Mesothelial cell of epicardium (in vitro differentiated cells): ENCODE measurements at places on chromosomes 1 and 21. TPM values are rescaled to one million over a fixed set of nuclear protein-coding genes. Genes with fewer than 3 reads are reported as not detected.

- H3K4me3 ChIP-seq = peak overlapping the region; percentile 86
- H3K27ac ChIP-seq = peak overlapping the region; percentile 94
- no peaks in the 10 kb centered on the region for H3K36me3 ChIP-seq
- peaks cover 61% of the 10 kb centered on the region for H3K4me1 ChIP-seq
These were observed 624 bp downstream of the ARHGAP29 start for GRCh38 chr1:94236630-94237290.

DNA sequence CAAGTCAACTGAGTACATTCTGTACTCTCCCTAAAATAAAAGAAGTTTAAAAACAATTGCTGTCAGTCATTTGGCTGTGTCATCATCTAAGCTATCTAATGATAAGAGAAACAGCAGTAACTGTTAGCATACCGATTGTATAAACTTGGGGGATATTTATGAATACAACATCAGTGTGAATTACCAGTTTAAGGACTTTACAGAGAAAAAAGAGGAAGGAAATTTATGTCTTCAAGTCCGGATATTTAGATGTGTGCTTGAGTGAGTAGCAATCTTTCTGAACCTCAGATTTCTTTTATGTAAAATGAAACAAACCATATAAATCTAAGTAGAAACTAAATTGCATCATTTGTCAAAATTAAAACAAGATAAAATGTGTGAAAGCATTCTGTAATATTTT is 1557.0 kb downstream of the MRPL39 start:
- H3K4me3 ChIP-seq = no peak overlapping the region
- H3K36me3 ChIP-seq = no peaks in the 10 kb centered on the region
- H3K4me1 ChIP-seq = no peaks in the 10 kb centered on the region
- H3K27ac ChIP-seq = no peak overlapping the region

DNA sequence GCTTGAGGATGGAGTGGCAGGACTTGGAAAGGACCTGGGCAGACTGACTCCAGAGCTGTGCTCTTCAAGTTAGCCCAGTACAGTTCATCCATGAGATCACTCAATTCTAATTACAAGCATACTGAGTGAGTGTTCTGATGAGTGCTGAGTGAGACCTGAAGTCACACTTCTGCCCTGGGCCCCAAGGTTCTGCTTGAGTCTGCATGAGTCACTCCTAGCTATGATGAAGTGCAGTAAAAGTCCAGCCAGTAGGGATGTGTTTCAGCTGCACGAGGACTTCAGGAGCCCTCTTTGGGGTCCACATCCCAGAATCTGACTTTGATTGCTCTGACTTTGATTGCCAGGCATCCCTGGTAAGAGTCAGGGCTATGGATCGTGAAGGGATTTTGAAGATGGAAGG is 35.8 kb downstream of the PLEKHA6 start:
- H3K4me3 ChIP-seq = no peak overlapping the region
- no peak for DNase-seq
- H3K27me3 ChIP-seq = no peaks in the 10 kb centered on the region
- no peaks in the 10 kb centered on the region for H3K36me3 ChIP-seq
- peaks cover 47% of the 10 kb centered on the region for H3K4me1 ChIP-seq

DNA sequence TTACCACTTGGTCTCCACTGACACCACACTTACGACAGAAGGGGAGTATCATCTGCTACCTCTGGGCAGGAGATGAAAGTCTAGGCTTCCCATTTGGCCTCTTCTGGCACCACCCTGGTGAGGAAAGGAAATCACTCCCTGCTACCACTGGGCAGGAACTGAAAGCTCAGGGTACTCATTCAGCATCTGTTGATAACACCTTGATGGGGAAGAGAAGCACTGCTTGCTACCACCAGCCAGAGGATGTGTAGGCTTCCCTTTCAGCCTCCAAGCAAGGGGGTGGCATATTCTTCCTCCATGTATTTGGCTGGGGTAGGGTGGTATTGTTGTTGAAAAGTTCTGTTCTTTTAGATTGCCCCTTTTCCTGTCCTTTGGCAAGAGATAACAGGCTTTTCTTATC is 115.0 kb downstream of the ACBD6 start:
- no peak overlapping the region for H3K27ac ChIP-seq
- no peak for DNase-seq
- H3K27me3 ChIP-seq = no peaks in the 10 kb centered on the region

DNA sequence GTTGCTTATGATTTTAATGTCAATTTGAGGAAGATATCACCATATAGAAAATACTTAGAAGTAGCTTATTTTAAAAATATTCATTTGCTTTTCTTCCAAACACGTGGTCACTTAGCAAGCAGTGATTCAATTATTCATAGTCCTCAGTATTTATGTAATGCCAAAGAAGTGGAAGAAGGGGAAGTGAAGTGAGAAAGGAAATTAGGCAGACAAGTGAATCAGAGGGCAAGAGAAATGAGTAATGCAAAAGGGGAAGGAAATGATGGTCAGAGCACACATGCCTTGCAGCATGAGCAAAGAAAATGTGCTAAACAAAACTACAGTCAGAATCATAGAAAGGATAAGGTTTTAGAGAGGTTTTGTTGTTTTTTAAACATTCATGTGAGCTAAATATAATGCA is 31.8 kb downstream of the SDCCAG8 start:
- peaks cover 51% of the 10 kb centered on the region for H3K36me3 ChIP-seq
- no peak for DNase-seq
- H3K4me1 ChIP-seq = peaks cover 21% of the 10 kb centered on the region
- no peaks in the 10 kb centered on the region for H3K27me3 ChIP-seq

DNA sequence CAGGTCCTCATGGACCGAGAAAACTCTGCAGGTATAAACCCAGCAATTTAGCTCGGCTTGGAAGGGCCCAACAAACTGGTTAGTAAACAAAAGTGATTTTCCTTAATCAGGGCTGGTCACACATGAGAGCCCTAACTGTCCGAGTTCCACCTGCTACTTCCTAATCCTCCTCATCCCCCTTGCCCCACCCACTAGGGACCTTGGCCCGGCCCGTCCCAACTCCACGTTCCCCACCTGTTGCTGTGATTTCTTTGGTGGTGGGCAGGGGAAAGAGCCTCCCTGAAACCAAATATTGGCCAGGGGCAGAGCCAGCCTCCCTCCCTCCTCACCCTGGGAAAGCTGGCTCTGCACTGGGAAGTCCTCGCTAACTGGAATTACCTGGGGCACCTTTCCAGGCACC is 304.2 kb upstream of the PROX1 start:
- no peak overlapping the region for H3K4me3 ChIP-seq
- H3K27ac ChIP-seq = no peak overlapping the region
- H3K36me3 ChIP-seq = no peaks in the 10 kb centered on the region
- DNase-seq = no peak
- H3K4me1 ChIP-seq = peaks cover 8% of the 10 kb centered on the region
- peaks cover 4% of the 10 kb centered on the region for H3K27me3 ChIP-seq

DNA sequence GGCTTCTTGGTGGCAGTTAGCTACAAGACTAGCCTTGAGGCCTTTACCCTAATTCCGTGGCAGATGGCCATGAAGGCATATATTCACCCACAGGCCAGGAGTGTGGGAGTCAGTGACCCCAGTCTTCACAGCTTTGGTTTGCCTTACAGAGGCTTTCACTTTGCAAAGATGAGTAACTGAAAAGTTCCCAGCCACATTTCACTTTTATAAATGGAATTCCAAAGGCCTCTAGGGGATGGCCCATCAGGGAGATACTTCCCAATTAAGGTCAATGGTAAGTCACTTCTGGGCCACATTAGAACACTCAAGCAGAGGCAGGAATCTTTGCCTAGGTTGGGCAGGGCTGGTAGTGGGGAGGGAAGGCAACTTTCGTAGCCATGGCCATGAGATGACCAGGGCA is 13.1 kb upstream of the HEYL start:
- H3K27ac ChIP-seq = no peak overlapping the region
- DNase-seq = no peak
- H3K4me1 ChIP-seq = peaks cover 7% of the 10 kb centered on the region
- H3K4me3 ChIP-seq = no peak overlapping the region

DNA sequence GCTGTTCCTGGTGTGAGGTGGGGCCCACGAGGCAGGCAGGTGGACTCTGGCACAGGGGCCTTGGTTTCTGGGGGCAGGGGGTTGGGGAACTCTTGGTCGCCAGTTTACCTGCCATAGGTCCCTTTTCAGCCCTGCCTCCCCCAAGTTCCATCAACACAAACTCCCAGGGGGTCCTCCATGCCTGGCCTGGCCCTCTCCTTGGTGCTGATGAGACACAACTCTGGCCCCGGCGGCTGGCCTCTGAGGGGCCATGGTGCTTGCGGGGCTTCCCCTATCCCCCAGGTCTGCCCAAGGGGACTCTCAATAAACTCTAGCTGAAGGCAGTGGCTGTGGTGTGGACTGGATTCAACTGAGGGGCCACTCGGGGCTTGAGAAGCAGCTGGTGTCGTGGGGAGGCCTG is 16.0 kb downstream of the HTR6 start:
- H3K36me3 ChIP-seq = no peaks in the 10 kb centered on the region
- peaks cover 12% of the 10 kb centered on the region for H3K27me3 ChIP-seq
- H3K27ac ChIP-seq = no peak overlapping the region
- DNase-seq = no peak
- no peaks in the 10 kb centered on the region for H3K4me1 ChIP-seq
- H3K4me3 ChIP-seq = no peak overlapping the region

- DNase-seq = no peak
- no peak overlapping the region for H3K4me3 ChIP-seq
- H3K27ac ChIP-seq = no peak overlapping the region
- H3K36me3 ChIP-seq = peaks cover 16% of the 10 kb centered on the region
- H3K4me1 ChIP-seq = no peaks in the 10 kb centered on the region
These were observed 22.0 kb downstream of the UBIAD1 start for GRCh38 chr1:11294951-11295350.

DNA sequence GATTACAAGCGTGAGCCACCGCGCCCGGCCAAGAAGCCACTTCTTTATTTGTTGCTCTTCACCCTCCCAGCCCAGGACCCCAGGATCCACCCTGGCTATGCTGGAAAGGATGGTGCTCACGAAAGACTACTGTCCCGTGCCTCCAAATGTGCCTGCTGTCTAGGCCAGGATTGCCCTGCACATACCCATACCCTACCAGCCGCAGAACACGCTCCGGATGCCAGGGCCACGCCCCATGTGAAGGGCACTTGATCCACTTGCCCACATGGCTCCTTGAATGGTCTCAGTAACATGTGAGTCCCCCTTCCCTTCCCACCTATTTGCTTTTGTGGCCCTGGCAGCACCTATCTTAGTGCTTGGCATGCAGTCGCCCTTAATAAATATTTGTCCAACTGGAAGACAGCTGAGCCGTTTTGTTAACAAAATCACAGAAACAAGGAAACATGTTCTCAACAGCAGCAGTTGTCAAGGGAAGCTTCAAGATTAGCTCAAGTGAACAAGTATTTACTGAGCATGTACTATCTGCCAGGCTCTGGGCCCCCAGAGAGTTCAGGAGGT is 13.8 kb upstream of the UBXN10 start:
- no peak overlapping the region for H3K27ac ChIP-seq
- peaks cover 6% of the 10 kb centered on the region for H3K27me3 ChIP-seq
- H3K4me3 ChIP-seq = no peak overlapping the region
- peaks cover 11% of the 10 kb centered on the region for H3K4me1 ChIP-seq
- H3K36me3 ChIP-seq = no peaks in the 10 kb centered on the region

GRCh38 chr1:164673584-164674214 is 114.7 kb downstream of the PBX1 start:
- H3K36me3 ChIP-seq = peaks cover 22% of the 10 kb centered on the region
- H3K27ac ChIP-seq = no peak overlapping the region
- DNase-seq = no peak
- peaks cover 70% of the 10 kb centered on the region for H3K4me1 ChIP-seq

GRCh38 chr1:94621395-94621794 is 79.8 kb upstream of the F3 start:
- H3K27me3 ChIP-seq = no peaks in the 10 kb centered on the region
- no peak overlapping the region for H3K4me3 ChIP-seq
- H3K36me3 ChIP-seq = peaks cover 6% of the 10 kb centered on the region
- H3K27ac ChIP-seq = peak overlapping the region; percentile 88
- peak; percentile 67 for DNase-seq
- peaks cover 63% of the 10 kb centered on the region for H3K4me1 ChIP-seq

GRCh38 chr1:203112475-203112874 is 15.1 kb upstream of the ADORA1 start:
- peaks cover 58% of the 10 kb centered on the region for H3K27me3 ChIP-seq
- no peaks in the 10 kb centered on the region for H3K36me3 ChIP-seq
- H3K27ac ChIP-seq = no peak overlapping the region
- H3K4me1 ChIP-seq = no peaks in the 10 kb centered on the region
- no peak for DNase-seq

GRCh38 chr1:121516234-121516967 is 331.6 kb downstream of the SRGAP2C start:
- peaks cover 3% of the 10 kb centered on the region for H3K27me3 ChIP-seq
- no peak overlapping the region for H3K4me3 ChIP-seq
- peaks cover 6% of the 10 kb centered on the region for H3K4me1 ChIP-seq

- H3K4me1 ChIP-seq = peaks cover 24% of the 10 kb centered on the region
- H3K27me3 ChIP-seq = peaks cover 18% of the 10 kb centered on the region
- H3K4me3 ChIP-seq = peak overlapping the region; percentile 86
- H3K36me3 ChIP-seq = peaks cover 4% of the 10 kb centered on the region
- peak overlapping the region; percentile 61 for H3K27ac ChIP-seq
These were observed 522 bp downstream of the LRP8 start for GRCh38 chr1:53327182-53327913.

DNA sequence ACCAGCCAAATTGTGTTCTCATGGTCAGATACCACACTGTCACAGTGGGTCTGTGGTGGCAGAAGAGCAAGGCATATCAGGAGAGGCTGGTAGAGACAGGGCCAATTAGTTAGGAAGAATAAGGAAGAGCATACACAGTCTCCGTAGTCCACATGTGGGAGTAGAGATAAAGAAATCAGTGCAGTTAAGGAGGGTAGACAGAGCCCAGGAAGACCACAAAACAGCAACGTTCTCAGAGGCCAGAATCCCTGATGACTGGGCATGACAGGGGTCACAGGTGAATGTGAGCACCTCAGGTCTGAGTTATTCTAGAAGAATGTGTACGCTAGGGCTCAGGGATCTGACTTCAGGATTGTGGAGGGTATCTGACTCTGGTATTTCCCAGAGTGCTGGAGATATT is 31.7 kb downstream of the CD48 start:
- H3K36me3 ChIP-seq = no peaks in the 10 kb centered on the region
- H3K4me3 ChIP-seq = no peak overlapping the region
- no peak for DNase-seq
- H3K27ac ChIP-seq = no peak overlapping the region
- H3K27me3 ChIP-seq = no peaks in the 10 kb centered on the region

- peaks cover 30% of the 10 kb centered on the region for H3K36me3 ChIP-seq
- H3K4me1 ChIP-seq = peaks cover 28% of the 10 kb centered on the region
- H3K4me3 ChIP-seq = no peak overlapping the region
- H3K27me3 ChIP-seq = no peaks in the 10 kb centered on the region
These were observed 2.9 kb downstream of the CRYZ start for GRCh38 chr1:74729741-74730478.

GRCh38 chr1:162905174-162906158 is 44.5 kb upstream of the CCDC190 start:
- DNase-seq = no peak
- peaks cover 1% of the 10 kb centered on the region for H3K36me3 ChIP-seq

DNA sequence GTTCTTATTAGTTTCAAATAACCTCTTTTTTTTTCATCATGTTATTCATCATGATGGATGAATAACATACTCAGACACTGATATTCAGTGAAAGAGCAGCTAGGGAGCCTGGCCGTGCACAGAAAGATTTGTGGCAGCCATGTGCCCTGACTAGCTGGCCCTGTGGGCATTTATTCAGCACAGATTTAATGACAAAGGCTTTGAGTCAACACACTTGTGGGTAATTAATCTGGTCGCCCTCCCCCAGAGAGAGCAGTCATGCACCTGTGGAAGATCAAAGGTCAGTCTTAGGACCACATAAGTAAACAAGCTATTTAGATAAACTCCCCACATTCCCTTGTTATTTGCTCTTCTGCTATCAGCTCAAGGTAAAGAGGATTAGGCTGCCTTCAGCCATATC is 153.2 kb upstream of the HMCN1 start:
- no peak for DNase-seq
- peaks cover 31% of the 10 kb centered on the region for H3K36me3 ChIP-seq
- H3K27ac ChIP-seq = no peak overlapping the region

TMCO4 gene
- total RNA-seq = 19.4 to 23.1 TPM (median 21.4 TPM) in 3 replicates

TBX19 gene
- total RNA-seq = 2.4 to 2.9 TPM (median 2.6 TPM) in 3 replicates

HES3 gene
- total RNA-seq = not detected in 3 replicates

TMEM39B gene
- total RNA-seq = 23.5 to 27.3 TPM (median 26.2 TPM) in 3 replicates

GPR25 gene
- total RNA-seq = 0.25 TPM in 1 of 3 replicates, not detected in the others

HJV gene
- not detected in 3 replicates for total RNA-seq
